Regular cardiac myocyte (primary cell): ENCODE measurements at places on chromosomes 12 and 14. TPM values are rescaled to one million over a fixed set of nuclear protein-coding genes. Genes with fewer than 3 reads are reported as not detected.

CACNA2D4 gene
- total RNA-seq = under 0.01 and 0.38 TPM in 2 replicates

CLEC4C gene
- total RNA-seq = not detected in 2 replicates

SOAT2 gene
- total RNA-seq = 0.19 TPM in 1 of 2 replicates, not detected in the other

KIF26A gene
- total RNA-seq = under 0.01 TPM in 2 replicates

HOXC5 gene
- under 0.01 TPM in 1 of 2 replicates, not detected in the other for total RNA-seq

PLEKHG7 gene
- total RNA-seq = not detected in 2 replicates

NOVA1 gene
- total RNA-seq = 0.77 and 2.5 TPM in 2 replicates

SSPN gene
- 6.7 and 12.1 TPM in 2 replicates for total RNA-seq

PSME2 gene
- total RNA-seq = 81.5 and 136 TPM in 2 replicates

GARIN6 gene
- not detected in 2 replicates for total RNA-seq

PRIMA1 gene
- not detected in 2 replicates for total RNA-seq

CCDC177 gene
- under 0.01 TPM in 2 replicates for total RNA-seq

HIP1R gene
- total RNA-seq = 9.9 and 12.7 TPM in 2 replicates

SYT1 gene
- total RNA-seq = 2.5 and 5.8 TPM in 2 replicates

KLRK1 gene
- total RNA-seq = not detected in 2 replicates

SPX gene
- total RNA-seq = 0.38 and 0.85 TPM in 2 replicates

GLRX5 gene
- 28.8 and 52.5 TPM in 2 replicates for total RNA-seq

ATG2B gene
- total RNA-seq = 15.1 and 18.6 TPM in 2 replicates

GPR84 gene
- not detected in 2 replicates for total RNA-seq
